ENCODE measurements at places on chromosomes 4 and X. TPM values are rescaled to one million over a fixed set of nuclear protein-coding genes. Genes with fewer than 3 reads are reported as not detected.

- DNase-seq, result no peak
- peaks cover 6% of the 10 kb centered on the region for H3K4me1 ChIP-seq
- H3K27ac ChIP-seq, result no peak overlapping the region
- H3K36me3 ChIP-seq, result peaks cover 2% of the 10 kb centered on the region
Observed at GRCh38 chrX:77922787-77923186, 12.3 kb downstream of the ATP7A start.

GRCh38 chr4:77617203-77617602 is 11.6 kb downstream of the CXCL13 start:
- DNase-seq, result no peak
- H3K36me3 ChIP-seq, result no peaks in the 10 kb centered on the region
- no peak overlapping the region for H3K27ac ChIP-seq
- H3K4me1 ChIP-seq, result peaks cover 7% of the 10 kb centered on the region
- no peak overlapping the region for H3K4me3 ChIP-seq

- H3K27me3 ChIP-seq, result no peaks in the 10 kb centered on the region
- H3K27ac ChIP-seq, result peak overlapping the region; percentile 86
- DNase-seq, result no peak
- peaks cover 4% of the 10 kb centered on the region for H3K36me3 ChIP-seq
- H3K4me3 ChIP-seq, result peak overlapping the region; percentile 24
Observed at GRCh38 chrX:65607070-65607742, 60.2 kb upstream of the MSN start.

DNA sequence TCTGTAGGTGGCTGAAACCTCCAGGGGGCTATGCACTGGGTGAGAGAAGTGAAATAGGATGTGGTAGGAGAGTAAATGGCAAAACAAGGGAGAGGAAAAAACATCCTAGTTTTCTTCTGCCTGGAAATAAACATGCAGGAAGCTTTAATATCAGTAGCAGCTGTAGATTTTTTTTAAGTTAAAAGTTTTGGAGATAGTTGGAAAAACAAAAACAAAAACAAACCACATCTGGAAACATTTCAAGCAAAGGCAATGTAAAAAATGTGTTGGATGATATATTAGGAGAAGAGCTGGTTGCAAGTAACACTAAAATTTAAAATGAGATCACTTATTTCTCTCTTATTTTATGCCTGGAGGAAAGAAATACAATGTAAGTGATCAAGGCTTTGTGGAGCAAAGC is 388.0 kb downstream of the SPRY1 start:
- H3K4me3 ChIP-seq, result no peak overlapping the region
- DNase-seq, result no peak
- H3K27ac ChIP-seq, result no peak overlapping the region
- H3K4me1 ChIP-seq, result no peaks in the 10 kb centered on the region

The ADH1A gene
- not detected for total RNA-seq

The HDX gene
- total RNA-seq, result 1.9 TPM
